ENCODE measurements at places on chromosomes 4 and X.

DNA sequence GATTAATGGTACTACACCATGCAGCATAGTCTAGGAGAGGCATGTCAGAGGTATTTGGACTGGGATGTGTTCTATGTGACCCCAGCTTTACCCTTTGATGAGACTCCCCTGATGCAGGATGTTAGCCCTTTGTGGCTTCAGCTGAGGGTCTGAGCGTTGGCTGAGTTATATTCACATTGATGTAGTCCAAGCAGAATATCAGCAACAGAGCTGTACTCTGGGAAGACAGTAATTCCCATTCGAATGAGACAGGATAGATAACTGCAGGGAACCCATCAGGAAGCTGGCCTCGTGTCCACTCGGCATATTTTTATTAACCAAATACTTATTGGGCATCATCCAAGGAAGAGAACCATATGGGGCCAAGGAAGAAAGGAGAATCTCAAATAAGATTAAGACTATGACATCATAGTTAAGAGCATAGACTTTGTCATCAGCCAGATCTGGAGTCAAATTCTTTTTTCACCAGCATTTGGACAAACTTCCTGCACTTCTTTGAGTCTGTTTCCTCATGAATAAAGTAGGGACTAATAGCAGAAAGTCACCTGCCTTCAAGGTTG lies 198.1 kb downstream of the SOWAHB start:
- peaks cover 1% of the 10 kb centered on the region for H3K27me3 ChIP-seq
- peaks cover 18% of the 10 kb centered on the region for H3K4me1 ChIP-seq
- H3K4me3 ChIP-seq, result no peak overlapping the region
- no peak overlapping the region for H3K27ac ChIP-seq
- no peaks in the 10 kb centered on the region for H3K36me3 ChIP-seq
- no peak for DNase-seq

GRCh38 chr4:22842360-22843018 lies 149.8 kb downstream of the GBA3 start:
- no peaks in the 10 kb centered on the region for H3K36me3 ChIP-seq
- H3K4me3 ChIP-seq, result no peak overlapping the region
- no peaks in the 10 kb centered on the region for H3K27me3 ChIP-seq
- no peaks in the 10 kb centered on the region for H3K4me1 ChIP-seq

- no peak overlapping the region for H3K27ac ChIP-seq
- H3K27me3 ChIP-seq, result no peaks in the 10 kb centered on the region
- no peak for DNase-seq
- no peak overlapping the region for H3K4me3 ChIP-seq
Measured at GRCh38 chrX:133401536-133401935, 13.8 kb downstream of the GPC4 start.

DNA sequence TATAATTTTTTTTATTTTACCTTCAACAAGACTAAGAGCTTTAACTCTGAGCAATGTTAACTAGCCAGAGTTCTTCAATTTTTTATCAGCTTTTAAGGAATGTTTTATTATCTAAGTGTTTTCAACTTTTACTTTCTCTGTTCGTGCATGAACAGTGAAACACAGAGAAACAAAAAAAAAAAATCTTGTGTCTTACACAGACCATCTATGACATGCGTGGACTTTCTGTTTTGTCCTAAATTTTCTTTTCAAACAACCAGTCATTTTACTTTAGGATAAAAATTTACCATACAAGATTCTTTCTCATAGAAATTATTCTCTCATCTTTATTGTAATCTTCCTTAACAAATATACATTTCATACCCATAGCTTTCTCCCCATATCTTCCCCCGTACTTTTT lies 731.9 kb upstream of the PCDH10 start:
- no peak overlapping the region for H3K4me3 ChIP-seq
- H3K27me3 ChIP-seq, result no peaks in the 10 kb centered on the region
- no peaks in the 10 kb centered on the region for H3K4me1 ChIP-seq
- H3K27ac ChIP-seq, result no peak overlapping the region
- H3K36me3 ChIP-seq, result no peaks in the 10 kb centered on the region

DNA sequence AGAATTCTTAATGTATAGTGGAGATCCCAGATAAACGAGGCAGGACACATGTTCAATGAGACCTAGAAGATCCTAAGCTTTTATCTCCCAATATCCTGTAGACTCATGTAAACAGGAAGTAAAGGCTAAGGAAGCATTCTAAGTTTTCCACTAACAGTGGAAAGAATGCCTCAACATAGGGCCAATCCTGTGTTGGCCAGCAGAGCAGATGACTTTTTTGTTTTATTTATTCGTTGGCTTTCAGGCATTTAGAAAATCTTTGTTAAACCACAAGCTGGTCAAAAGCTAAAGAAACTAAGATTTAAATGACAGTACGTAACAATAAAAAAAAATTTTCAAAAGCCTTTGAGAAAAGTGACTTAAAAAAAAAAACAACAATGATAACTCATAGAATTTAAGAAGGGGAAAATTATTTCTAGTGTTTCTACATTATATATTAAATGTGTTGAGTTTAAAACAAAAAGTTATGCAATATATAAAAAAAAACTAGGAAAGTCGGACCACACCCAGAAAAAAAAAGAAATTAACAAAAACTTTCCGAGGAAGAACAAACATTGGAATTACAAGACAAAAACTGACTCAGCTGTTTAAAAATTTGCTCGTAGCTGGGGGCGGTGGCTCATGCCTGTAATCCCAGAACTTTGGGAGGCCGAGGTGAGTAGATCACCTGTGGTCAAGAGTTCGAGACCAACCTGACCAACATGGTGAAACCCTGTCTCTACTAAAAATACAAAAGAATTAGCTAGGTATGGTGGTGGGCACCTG lies 759.3 kb downstream of the FSTL5 start:
- no peak overlapping the region for H3K4me3 ChIP-seq
- H3K4me1 ChIP-seq, result no peaks in the 10 kb centered on the region
- H3K27me3 ChIP-seq, result no peaks in the 10 kb centered on the region
- no peak for DNase-seq
- H3K27ac ChIP-seq, result no peak overlapping the region
- no peaks in the 10 kb centered on the region for H3K36me3 ChIP-seq

DNA sequence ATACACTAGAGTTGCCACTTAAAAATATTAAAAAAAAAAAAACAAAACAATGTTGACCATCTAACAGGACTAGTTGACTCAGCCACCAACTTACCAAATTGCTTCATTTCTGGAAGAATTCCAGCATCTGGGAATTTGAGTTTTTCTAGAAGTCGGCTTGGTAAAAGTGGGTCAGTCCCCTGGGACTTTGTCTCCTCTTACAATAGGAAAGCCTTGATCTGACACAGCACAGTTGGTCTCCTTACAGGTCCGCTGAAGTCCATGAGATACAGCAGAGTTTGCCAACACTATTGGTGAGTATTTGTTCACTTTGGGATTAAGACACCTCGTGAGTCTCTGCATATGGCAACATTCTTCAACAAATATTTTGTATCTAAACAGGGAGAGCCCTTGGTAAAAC lies 18.2 kb upstream of the DDIT4L start:
- DNase-seq, result no peak
- no peak overlapping the region for H3K27ac ChIP-seq
- no peaks in the 10 kb centered on the region for H3K36me3 ChIP-seq

DNA sequence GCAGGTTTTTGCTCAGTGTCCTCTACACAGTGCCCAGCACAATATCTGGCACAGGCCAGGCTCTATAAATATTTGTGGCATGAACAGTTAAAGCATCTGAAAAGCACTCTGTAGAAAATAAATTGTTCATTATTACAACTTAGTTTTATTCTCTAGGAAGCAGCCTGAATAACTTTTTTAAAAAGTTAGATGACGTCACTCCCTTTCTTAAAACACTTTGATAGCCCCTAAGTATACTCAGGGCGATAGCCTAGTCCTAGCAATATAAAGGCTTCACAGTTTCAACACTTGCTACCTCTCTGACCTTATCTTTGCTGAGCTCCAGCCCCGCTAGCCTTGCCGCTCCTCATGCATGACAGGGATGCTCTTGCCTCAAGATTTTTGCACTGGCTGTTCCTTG lies 80.6 kb downstream of the GPM6A start:
- no peaks in the 10 kb centered on the region for H3K36me3 ChIP-seq
- H3K4me3 ChIP-seq, result no peak overlapping the region
- H3K4me1 ChIP-seq, result no peaks in the 10 kb centered on the region
- DNase-seq, result no peak
- no peaks in the 10 kb centered on the region for H3K27me3 ChIP-seq

GRCh38 chrX:39749728-39750127 lies 348.0 kb downstream of the BCOR start:
- H3K36me3 ChIP-seq, result no peaks in the 10 kb centered on the region
- no peak overlapping the region for H3K27ac ChIP-seq
- no peaks in the 10 kb centered on the region for H3K27me3 ChIP-seq
- H3K4me3 ChIP-seq, result no peak overlapping the region

DNA sequence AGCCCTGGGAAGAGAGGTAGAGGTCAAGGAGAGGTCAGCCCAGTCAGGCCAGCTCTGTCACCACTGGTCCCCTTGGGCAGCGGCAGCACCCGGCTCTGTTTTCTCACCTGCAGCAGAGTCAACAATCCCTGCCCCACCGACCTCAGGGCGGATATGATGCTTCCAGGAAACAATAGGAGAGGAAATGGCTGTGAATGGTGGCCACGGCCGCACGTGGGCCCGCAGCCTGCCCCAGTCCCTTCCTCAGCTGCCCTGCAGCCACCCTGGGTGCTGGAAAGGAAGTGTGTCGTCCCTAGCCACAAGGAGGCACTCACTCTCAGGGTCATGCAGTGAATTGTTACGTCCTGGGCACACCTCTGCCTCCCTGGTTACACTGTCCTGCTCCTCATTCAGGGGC lies 92.5 kb upstream of the ENPP6 start:
- peak overlapping the region; percentile 75 for H3K4me3 ChIP-seq
- DNase-seq, result no peak
- H3K4me1 ChIP-seq, result peaks cover 47% of the 10 kb centered on the region
- peak overlapping the region; percentile 94 for H3K27ac ChIP-seq
- no peaks in the 10 kb centered on the region for H3K27me3 ChIP-seq

- DNase-seq, result no peak
- no peaks in the 10 kb centered on the region for H3K4me1 ChIP-seq
- no peaks in the 10 kb centered on the region for H3K36me3 ChIP-seq
- H3K27ac ChIP-seq, result no peak overlapping the region
Measured at GRCh38 chrX:139194571-139195280, 335.8 kb upstream of the F9 start.

GRCh38 chrX:17669891-17670290 lies 67.4 kb upstream of the SCML1 start:
- no peak overlapping the region for H3K27ac ChIP-seq
- DNase-seq, result no peak
- no peaks in the 10 kb centered on the region for H3K27me3 ChIP-seq
- no peaks in the 10 kb centered on the region for H3K4me1 ChIP-seq

DNA sequence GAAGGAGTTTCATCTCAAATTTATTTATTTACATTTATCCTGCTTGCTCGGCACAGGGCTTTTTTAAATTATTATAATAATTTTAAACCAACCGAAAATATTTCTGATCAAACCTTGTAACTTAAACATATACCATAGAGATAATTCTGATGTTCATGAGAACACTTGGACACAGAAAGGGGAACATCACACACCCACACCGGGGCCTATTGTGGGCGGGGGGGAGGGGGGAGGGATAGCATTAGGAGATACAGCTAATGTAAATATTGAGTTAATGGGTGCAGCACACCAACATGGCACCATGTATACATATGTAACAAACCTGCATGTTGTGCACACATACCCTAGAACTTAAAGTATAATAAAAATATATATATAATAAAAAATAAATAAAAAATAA lies 2.9 kb downstream of the ANXA5 start:
- peaks cover 8% of the 10 kb centered on the region for H3K4me1 ChIP-seq
- H3K27me3 ChIP-seq, result no peaks in the 10 kb centered on the region
- no peak overlapping the region for H3K27ac ChIP-seq
- no peak for DNase-seq

- no peaks in the 10 kb centered on the region for H3K36me3 ChIP-seq
- H3K4me1 ChIP-seq, result no peaks in the 10 kb centered on the region
- no peaks in the 10 kb centered on the region for H3K27me3 ChIP-seq
- no peak overlapping the region for H3K27ac ChIP-seq
Measured at GRCh38 chr4:153950100-153950979, 161.5 kb upstream of the SFRP2 start.

GRCh38 chr4:169234137-169234855 lies 36.5 kb downstream of the SH3RF1 start:
- no peak for DNase-seq
- no peaks in the 10 kb centered on the region for H3K36me3 ChIP-seq
- no peak overlapping the region for H3K27ac ChIP-seq
- H3K4me3 ChIP-seq, result no peak overlapping the region
- no peaks in the 10 kb centered on the region for H3K4me1 ChIP-seq
- H3K27me3 ChIP-seq, result no peaks in the 10 kb centered on the region

- no peaks in the 10 kb centered on the region for H3K36me3 ChIP-seq
- H3K27ac ChIP-seq, result no peak overlapping the region
- H3K27me3 ChIP-seq, result peaks cover 2% of the 10 kb centered on the region
- no peak for DNase-seq
- H3K4me3 ChIP-seq, result no peak overlapping the region
Measured at GRCh38 chr4:42225286-42225685, 72.8 kb upstream of the BEND4 start.

- no peaks in the 10 kb centered on the region for H3K4me1 ChIP-seq
- no peaks in the 10 kb centered on the region for H3K27me3 ChIP-seq
- H3K36me3 ChIP-seq, result no peaks in the 10 kb centered on the region
Measured at GRCh38 chr4:77204621-77205020, 47.6 kb downstream of the CCNG2 start.

DNA sequence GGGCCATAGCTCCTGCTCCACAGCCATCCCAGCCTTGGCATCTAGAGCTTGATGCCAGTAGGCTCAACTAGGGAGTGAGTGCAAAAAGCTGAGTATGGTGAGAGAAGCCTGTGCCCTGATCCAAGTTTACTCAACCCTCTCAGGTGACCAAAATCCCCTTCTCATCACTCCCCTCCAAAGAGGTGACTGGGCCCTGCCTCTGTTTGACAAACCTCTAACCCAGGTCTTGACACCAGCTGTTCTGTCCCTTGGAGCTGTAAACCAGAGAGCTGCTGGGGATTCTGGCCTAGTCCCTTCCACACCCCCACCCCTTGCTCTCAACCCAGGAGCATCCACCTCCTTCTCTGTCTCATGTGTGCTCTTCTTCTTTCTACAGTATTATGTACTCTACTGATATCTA lies 73.5 kb downstream of the MSN start:
- H3K27ac ChIP-seq, result no peak overlapping the region
- no peak for DNase-seq
- no peaks in the 10 kb centered on the region for H3K27me3 ChIP-seq
- no peaks in the 10 kb centered on the region for H3K4me1 ChIP-seq
- peaks cover 3% of the 10 kb centered on the region for H3K36me3 ChIP-seq
